8988T (cell line): ENCODE measurements at places on chromosomes 1 and 21.

DNA sequence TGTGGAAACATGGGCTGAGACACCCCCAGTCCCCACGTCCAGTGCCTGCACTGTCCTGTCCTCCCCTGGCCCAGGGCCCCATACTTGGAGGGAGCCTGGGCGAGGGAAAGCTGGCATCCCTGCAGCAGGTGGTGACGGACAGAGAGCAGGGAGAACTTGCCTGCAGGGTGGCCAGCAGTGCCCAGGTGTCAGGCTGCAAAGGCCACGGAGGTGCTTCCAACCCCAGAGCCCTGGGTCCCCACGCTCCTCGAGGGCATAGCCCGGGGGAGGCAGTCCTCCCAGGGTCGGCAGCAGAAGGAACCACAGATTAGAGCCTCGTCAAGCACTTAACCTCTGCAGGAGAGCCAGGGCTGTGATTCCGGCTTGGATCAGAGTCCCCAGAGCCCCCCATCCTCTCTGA lies 77.5 kb downstream of the ARHGEF16 start:
- no peak for DNase-seq

DNA sequence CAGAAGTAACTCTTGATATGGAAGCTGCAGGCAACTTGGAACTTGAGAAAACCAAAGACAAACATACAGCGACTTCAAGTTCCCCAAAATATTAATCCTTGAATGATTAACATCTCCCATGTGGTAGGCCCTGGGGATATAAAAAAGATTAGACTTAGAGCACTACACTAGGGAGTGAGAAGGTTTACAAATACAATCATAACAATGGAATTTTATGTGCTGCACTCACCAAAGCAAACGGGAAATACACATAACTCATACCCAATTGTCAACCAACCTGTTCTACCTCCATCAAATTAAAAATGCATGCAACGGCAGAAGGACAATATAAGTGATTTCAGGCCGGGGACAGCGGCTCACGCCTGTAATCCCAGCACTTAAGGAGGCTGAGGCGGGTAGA lies 3.7 kb downstream of the SMYD3 start:
- no peak for DNase-seq

DNA sequence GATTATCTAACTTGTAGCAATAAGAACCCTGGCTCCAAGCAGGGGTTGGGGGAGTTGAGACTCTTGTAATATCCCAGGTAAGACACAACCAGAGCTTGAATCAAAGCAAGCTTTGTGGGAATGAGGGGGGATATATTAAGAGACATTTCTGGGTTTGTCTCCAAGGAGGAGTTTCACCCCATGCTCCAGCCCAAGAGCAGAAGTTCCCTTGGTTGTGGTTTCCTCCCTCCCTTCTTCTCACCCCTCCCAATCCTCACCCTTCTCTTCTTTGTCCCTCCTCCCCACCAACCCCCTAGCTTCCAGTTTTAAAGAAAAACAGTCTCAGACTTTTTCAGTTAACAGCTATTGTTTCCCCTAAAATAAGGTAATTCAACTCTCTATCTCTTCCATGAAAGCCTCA lies 11.9 kb downstream of the TRAF3IP3 start:
- no peak for DNase-seq

DNA sequence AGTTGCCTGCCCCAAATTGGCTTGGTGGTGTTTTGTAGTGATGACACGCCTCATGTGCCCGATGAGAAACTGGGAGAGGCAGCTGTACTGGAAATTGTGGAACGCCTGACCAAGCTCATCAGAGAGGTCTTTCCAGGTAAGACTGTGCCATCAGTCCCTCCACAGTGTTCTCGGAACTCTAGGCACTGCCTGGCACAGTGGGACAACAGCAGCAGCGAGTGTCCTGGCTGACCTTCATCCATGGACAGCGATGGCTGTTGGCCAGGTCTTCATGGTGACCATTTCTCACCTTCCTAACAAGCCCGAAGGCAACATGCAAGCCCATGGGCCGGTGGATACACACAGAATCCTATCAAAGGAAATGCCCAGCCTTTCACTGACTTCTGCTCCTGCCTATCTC lies 10.7 kb upstream of the XKR8 start:
- DNase-seq, result no peak

GRCh38 chr1:185846672-185847444 lies 112.7 kb downstream of the HMCN1 start:
- no peak for DNase-seq
